ENCODE measurements at places on chromosomes 7 and 10. TPM values are rescaled to one million over a fixed set of nuclear protein-coding genes. Genes with fewer than 3 reads are reported as not detected.

The SLC26A5 gene
- 0.12 TPM for polyA plus RNA-seq

The STK31 gene
- not detected for polyA plus RNA-seq

The LRRN3 gene
- 84.6 TPM for polyA plus RNA-seq

The PDE1C gene
- polyA plus RNA-seq: 0.38 TPM

DNA sequence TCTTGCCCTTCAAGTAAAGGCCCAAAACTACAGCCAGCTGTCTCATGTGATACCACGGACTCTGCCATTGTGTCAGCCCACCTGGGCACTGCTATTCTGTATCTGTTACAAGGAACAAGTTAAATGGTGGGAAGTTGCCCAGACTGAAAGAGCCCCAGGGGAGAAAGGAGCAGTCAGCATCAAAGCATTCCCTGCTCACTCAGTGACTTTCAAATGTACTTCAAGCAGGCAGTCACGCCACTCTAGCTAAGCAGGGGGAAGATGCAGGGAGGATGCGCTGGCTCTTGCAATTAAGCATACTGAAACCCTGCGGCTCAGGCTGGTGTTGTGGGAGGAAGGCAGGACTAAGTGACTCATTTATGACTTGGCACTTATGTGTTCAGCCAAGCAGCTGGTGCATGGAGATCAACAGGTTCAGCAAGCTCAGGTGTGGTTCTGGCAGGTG lies 1249.6 kb downstream of the TYW1 start:
- no peak overlapping the region for H3K27ac ChIP-seq
- H3K27me3 ChIP-seq: no peaks in the 10 kb centered on the region
- H3K36me3 ChIP-seq: no peaks in the 10 kb centered on the region
- no peak overlapping the region for H3K4me3 ChIP-seq
- no peaks in the 10 kb centered on the region for H3K4me1 ChIP-seq

DNA sequence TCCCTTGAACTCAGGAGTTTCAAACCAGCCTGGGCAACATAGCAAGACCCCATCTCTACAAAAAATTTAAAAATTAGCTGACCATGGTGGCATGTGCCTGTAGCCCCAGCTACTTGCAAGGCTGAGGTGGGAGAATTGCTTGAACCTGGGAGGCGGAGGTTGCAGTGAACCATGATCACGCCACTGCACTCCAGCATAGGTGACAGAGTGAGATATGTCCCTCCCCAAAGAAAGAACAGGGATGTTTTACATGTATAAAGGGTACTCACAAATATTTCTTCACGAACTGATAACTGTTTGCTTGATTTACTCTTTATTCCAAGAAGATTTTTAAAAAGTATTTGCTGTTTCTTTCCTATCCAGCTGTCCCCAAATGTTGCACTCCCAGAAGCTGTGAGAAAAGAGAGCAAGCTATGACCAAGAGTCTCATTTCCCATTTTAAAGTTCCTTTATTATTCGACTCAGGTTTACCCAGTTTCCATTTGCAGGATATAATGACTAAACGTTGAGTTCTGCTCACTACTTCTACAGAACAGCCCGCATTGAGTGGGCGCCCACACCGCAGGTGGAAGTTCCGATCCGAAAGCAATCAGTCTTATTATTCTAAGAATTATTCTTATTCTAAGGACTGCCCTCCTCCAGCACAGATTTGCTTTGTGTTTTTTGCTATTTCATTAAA lies 90.7 kb downstream of the APBB1IP start:
- no peak for DNase-seq
- no peak overlapping the region for H3K4me3 ChIP-seq
- H3K27me3 ChIP-seq: no peaks in the 10 kb centered on the region
- H3K36me3 ChIP-seq: no peaks in the 10 kb centered on the region

DNA sequence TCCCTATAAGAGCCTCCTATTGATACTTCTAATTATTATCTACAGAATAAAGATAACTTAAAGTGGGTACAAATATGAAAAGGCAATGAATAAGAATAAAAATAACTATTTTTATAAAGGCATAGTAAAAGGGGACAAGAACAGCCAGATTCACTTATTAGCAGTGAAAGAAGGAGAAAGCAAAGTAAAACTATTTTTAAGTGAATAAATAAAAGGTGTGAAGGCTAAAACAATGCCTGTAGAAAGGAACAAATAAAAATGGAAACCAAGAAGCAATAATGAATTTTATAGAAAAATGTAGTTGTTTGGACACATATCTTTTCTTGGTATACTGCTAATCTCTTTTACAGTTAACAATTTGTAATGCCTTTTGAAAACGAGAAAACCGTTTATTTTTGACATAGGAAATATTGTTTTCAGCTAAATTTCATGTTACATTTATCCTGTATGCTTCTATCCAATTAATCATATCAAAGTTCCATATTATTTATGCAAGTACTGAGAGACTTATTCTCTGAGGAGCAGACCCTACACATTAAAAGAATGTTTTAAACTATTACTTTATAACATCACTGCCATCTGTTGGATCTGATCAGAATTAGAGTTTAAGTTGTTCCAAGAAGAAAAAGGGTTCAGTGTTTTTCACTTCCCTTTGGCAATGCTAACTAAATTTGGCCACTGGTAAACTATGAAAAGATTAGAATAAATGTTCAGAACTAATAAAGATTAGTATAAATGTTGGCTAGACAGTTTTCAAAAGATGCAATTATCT lies 59.1 kb downstream of the ARMC3 start:
- no peak overlapping the region for H3K27ac ChIP-seq
- no peaks in the 10 kb centered on the region for H3K36me3 ChIP-seq

- H3K4me1 ChIP-seq: no peaks in the 10 kb centered on the region
- no peak overlapping the region for H3K4me3 ChIP-seq
- H3K27me3 ChIP-seq: no peaks in the 10 kb centered on the region
- no peak overlapping the region for H3K27ac ChIP-seq
- no peaks in the 10 kb centered on the region for H3K36me3 ChIP-seq
Observed at GRCh38 chr10:82980321-82980720, 1105.3 kb downstream of the NRG3 start.

GRCh38 chr7:158973440-158973839 lies 117.1 kb downstream of the DYNC2I1 start:
- H3K36me3 ChIP-seq: no peaks in the 10 kb centered on the region
- H3K4me3 ChIP-seq: no peak overlapping the region
- H3K4me1 ChIP-seq: peaks cover 7% of the 10 kb centered on the region
- no peaks in the 10 kb centered on the region for H3K27me3 ChIP-seq

DNA sequence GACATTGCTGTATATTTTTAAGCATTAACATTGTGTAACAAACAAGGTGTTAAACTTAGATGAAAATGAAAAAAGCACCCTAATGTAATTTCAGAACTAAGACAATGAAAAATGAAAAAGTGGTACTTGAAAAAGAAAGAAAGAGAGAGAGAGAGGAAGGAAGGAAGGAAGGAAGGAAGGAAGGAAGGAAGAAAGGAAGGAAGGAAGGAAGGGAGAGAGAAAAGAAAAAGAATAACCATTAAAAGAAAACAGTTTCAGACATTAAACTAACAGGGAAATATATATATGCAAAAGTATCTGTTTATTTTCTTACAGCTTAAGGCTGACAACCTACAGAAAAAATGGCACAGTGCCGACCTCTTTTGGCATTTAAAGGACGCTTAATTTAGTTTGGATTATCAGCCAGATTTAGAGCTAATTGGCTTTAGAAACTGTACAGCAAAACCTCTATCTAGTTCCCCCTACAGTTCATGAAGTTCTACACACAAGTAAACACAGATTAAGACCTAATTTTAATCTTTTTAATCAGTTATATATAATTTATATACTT lies 13.8 kb downstream of the MTERF1 start:
- H3K4me1 ChIP-seq: no peaks in the 10 kb centered on the region
- DNase-seq: no peak
- no peaks in the 10 kb centered on the region for H3K27me3 ChIP-seq
- H3K27ac ChIP-seq: no peak overlapping the region
- H3K36me3 ChIP-seq: no peaks in the 10 kb centered on the region

GRCh38 chr7:50539725-50540124 lies 25.5 kb downstream of the DDC start:
- H3K27ac ChIP-seq: no peak overlapping the region
- no peaks in the 10 kb centered on the region for H3K27me3 ChIP-seq
- no peak for DNase-seq
- no peaks in the 10 kb centered on the region for H3K36me3 ChIP-seq

- H3K4me1 ChIP-seq: no peaks in the 10 kb centered on the region
- DNase-seq: no peak
- no peaks in the 10 kb centered on the region for H3K36me3 ChIP-seq
Observed at GRCh38 chr10:126659750-126660149, 10.7 kb downstream of the C10orf90 start.

DNA sequence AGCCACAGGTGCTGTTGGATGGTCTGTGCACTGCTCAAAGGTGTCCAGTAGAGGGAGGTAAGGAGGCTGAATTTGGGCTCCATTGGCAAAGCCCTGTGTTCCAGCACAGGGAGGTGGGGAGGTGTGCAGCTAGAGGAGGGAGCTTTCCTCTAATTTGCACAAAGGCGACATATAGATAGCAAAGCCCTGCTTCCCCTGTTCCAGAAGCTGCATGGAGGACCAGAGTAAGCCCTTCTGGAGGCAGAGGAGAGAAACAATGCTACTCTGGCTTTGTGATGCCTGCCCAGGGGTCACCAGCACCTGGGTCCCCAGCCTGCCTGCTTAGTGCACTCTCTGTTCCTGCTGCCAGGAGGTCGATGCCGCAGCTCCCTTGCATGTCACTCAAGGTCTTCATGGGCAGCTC lies 3.4 kb upstream of the ARHGAP22 start:
- DNase-seq: peak; percentile 48
- no peak overlapping the region for H3K27ac ChIP-seq
- H3K36me3 ChIP-seq: no peaks in the 10 kb centered on the region
- no peak overlapping the region for H3K4me3 ChIP-seq
- peaks cover 29% of the 10 kb centered on the region for H3K27me3 ChIP-seq

- no peaks in the 10 kb centered on the region for H3K27me3 ChIP-seq
- H3K36me3 ChIP-seq: no peaks in the 10 kb centered on the region
- H3K27ac ChIP-seq: no peak overlapping the region
- H3K4me3 ChIP-seq: no peak overlapping the region
Observed at GRCh38 chr7:127733986-127734385, 82.0 kb downstream of the SND1 start.

GRCh38 chr7:151462306-151462779 lies 22.4 kb upstream of the CRYGN start:
- H3K4me1 ChIP-seq: peaks cover 14% of the 10 kb centered on the region
- H3K27me3 ChIP-seq: no peaks in the 10 kb centered on the region
- H3K36me3 ChIP-seq: peaks cover 16% of the 10 kb centered on the region
- no peak overlapping the region for H3K27ac ChIP-seq

DNA sequence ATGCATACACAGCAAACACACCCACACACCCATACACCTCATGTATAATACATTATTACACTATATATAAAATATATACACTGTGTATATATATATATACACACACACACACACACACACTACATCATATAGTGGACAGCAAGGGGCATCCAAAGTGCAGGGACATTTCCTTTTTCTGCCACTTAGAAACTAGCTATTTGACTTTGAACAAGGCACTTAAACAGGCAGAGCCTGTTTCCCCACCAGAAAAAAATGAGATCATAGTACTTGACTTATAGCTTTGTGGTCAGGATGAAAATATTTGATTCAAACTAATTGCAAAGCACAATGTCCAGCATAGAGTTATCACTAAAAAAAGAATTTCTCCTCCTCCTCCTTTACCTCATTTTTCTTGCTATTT lies 254.3 kb upstream of the NPVF start:
- no peaks in the 10 kb centered on the region for H3K36me3 ChIP-seq
- H3K27ac ChIP-seq: no peak overlapping the region
- no peaks in the 10 kb centered on the region for H3K4me1 ChIP-seq
- H3K4me3 ChIP-seq: no peak overlapping the region

- no peak overlapping the region for H3K27ac ChIP-seq
- no peak for DNase-seq
- no peak overlapping the region for H3K4me3 ChIP-seq
- H3K4me1 ChIP-seq: no peaks in the 10 kb centered on the region
- H3K36me3 ChIP-seq: no peaks in the 10 kb centered on the region
Observed at GRCh38 chr10:22111260-22111659, 106.6 kb downstream of the EBLN1 start.

GRCh38 chr10:12241810-12242529 lies 46.0 kb downstream of the CDC123 start:
- peaks cover 25% of the 10 kb centered on the region for H3K36me3 ChIP-seq
- H3K27me3 ChIP-seq: no peaks in the 10 kb centered on the region
- H3K4me3 ChIP-seq: no peak overlapping the region
- peaks cover 4% of the 10 kb centered on the region for H3K4me1 ChIP-seq
- peak; percentile 61 for DNase-seq

GRCh38 chr7:2521952-2522591 lies 2.5 kb downstream of the LFNG start:
- no peaks in the 10 kb centered on the region for H3K36me3 ChIP-seq
- H3K4me1 ChIP-seq: no peaks in the 10 kb centered on the region
- no peak overlapping the region for H3K27ac ChIP-seq
- peak; percentile 39 for DNase-seq
- no peak overlapping the region for H3K4me3 ChIP-seq
- peaks cover 35% of the 10 kb centered on the region for H3K27me3 ChIP-seq

Data from cardiac muscle cell (in vitro differentiated cells and primary cell).